ENCODE measurements at places on chromosomes 6 and 20. TPM values are rescaled to one million over a fixed set of nuclear protein-coding genes. Genes with fewer than 3 reads are reported as not detected.

The TULP1 gene
- not detected for total RNA-seq

The PPP1R16B gene
- 9.0 TPM for total RNA-seq

- no peak for DNase-seq
Measured at GRCh38 chr6:168992446-168993144, 261.1 kb downstream of the THBS2 start.

The PACRG gene
- total RNA-seq, result 7.9 TPM

The ADGRF5 gene
- total RNA-seq, result 48.0 TPM

DNA sequence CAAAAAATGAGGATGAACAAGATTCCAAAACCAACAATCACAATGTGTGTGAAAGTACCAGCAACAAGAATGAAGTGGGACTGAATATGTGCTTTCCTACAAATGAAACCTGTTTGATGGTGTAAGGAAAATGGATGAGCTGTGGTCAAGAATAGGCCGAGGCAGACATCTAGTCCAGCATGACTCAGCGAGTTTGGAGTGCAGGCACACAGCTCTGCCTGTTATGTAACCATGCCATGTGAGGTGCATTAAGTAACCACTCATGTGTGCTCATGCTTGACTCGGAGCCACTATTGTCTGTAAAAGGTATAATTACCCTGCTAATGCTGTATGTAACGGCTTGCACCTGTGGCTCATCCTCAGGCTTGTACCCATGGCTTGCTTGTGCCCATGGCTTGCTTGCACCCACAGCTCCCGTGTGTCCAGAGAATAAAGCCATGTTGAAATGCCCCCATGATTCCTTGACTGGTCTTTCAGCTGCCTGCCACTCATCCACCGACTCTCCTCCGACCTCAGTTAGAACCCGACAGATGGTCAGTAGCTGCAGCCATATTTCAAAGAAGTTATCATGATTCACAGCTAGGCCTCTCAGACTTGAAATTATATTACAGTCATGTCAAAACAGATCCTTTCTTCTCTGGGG, 98.7 kb downstream of the BACH2 start:
- DNase-seq, result peak; percentile 62

The CALHM5 gene
- 2.9 TPM for total RNA-seq

The RAMACL gene
- total RNA-seq, result 0.43 TPM

DNA sequence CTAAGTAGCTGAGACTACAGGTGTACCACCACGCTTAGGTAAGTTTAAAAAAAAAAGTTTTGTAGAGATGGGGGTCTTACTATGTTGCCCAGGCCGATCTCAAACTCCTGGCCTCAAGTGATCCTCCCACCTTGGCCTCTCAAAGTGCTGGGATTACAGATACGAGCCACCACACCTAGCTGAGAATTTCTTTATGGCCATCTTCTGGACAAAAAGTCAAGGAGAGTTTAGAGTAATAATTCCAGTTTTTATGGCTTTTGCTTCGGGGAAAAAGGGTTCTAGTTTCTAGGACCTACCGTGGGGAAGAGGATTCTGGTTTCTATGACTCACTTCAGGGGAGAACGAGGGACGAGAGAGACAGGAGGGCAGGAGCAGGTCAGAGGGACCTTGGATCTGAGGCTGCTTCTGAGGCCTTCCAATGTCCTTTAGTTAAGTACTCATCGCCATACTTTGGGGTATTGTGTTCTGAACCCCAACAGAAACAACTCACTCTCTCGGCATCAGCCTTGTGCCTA, 69.3 kb upstream of the IER3 start:
- no peak for DNase-seq

The MACROD2 gene
- total RNA-seq, result 5.0 TPM

The GPR63 gene
- 0.65 TPM for total RNA-seq

- DNase-seq, result no peak
Measured at GRCh38 chr6:53691252-53691651, 25.7 kb upstream of the KLHL31 start.

DNA sequence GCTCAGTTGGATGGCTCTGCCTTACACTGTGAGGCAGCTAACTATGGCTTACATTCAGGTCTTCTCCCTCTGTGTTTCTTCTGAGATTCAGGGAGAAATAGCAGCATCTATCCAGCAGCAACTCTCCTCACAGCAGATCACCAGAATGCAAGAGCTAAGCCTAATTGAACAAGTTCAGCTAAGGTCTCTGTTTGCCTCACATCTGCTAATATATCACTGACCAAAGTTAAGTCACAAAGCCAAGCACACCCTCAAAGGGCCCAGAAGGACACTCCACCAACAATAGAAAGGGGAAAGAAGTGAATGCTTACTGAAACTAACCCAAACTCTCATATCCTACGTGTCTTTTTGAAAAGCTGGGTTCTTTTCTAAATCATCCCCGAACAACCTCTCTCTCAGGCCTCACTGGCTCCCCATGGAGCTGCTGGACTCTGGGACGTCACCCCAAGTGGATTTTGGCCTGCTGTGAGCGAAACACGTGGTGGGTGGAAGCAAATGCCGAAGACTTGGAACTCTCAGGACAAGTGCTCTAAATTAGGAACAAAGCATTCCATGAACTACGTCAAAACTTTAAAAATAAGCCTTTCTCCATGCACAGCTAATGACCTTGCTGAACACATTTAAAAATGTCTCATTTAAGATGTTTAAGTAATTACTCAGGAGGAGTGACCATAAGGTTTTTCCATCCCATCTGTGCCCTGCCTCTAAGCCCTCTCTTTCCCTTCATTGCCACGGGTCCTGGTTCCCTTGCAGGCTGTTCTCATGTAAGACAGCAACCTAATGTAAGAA, 167.5 kb upstream of the PLCB4 start:
- DNase-seq, result peak; percentile 70

DNA sequence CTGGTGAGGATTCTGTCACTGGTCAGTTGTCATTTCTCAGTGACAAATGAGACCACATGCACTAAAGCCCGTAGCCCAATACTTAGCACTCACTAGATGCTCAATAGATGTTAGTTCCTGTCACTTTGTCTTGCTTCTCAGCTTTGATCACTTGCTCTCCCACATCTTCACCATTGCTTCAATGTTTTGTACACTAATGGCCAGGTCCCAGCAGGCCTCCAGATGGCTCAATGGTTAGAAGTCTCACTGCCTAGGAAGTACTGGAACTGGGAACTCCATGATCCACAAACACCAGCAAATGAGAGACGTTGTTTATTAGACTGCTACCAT, 502.8 kb upstream of the JARID2 start:
- no peak for DNase-seq

DNA sequence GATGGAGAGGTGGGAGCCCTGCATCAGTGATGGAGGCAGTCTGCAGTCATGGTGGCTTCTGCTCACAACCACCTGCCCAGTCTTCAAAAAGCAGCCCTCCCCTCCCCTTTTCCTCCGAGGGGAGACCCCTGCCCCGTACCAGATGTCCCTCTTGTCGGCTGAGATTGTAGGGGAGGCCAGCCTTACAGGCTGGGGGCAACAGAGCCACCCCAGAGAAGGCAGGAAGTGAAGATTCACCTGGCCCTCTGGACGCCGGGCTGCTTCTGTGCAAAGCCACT, 4.5 kb downstream of the TNFRSF6B start:
- DNase-seq, result peak; percentile 39

The DDX39B gene
- 159 TPM for total RNA-seq

- peak; percentile 94 for DNase-seq
Measured at GRCh38 chr6:19836799-19837510, at the start of gene ID4. Gene ID4, plus strand, starts transcription at chr6:19837370. Its CDS starts 385 bp downstream, at chr6:19837755.

DNA sequence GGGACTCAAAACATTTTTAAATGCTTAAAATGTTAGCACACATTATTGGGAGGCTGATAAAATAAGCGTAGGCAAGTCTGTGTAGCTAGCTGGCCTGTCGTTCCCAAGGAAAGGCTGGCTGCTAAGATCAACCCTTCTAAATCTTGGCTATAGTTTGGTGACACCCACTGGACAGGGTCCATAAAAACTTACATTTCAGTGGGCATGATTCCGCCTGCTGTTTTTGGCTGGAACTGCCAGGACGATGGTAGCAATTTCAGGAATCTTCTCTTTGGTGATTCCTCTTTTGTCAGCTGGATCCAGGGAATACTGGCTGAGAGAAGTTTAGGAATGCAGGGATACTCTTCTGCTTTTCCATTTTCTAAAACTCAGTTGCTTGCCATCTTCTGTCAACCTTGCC, 162.2 kb downstream of the NKAIN2 start:
- DNase-seq, result no peak

The OOEP gene
- not detected for total RNA-seq

The C6orf163 gene
- total RNA-seq, result 1.4 TPM

DNA sequence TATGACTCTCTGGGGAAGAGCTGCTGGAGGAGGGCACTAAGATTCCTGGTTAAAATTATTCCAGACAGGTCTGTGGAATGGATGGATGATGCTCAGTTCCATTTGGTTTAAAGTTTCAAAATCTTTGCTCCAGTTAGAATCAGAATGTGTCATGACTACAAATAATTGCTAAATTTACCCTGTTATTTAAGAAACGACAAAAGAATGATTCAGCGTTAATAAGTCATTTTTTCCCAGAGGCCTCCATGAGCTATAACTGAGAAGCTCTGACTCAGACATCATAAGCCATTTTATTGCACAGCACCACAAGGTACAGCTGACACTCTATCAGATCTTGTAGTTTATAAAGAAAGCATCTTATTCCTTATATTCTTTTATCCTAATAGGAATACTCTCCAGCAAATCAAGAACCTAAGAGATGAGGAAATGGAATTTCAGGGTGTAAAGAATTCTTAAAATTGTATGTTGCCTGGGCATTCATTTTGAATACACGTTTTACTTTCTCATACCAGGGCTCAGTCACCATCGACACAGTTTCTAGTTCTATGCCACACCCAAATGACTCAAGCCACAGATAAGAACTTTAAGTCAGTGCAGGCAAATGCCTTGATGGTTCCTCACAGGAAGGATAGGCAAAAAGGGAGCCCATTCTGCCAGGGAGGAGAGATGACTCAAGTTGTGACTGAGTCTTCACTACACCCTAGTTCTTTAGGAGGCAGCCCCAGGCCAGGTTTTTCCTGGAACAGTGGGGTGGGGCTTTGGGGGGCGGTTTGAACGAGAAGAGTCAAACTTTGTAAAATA, 636.0 kb downstream of the MMUT start:
- no peak for DNase-seq

GRCh38 chr20:50215926-50216325, 25.3 kb downstream of the CEBPB start:
- DNase-seq, result no peak

- no peak for DNase-seq
Measured at GRCh38 chr20:44866703-44867335, 18.7 kb upstream of the YWHAB start.

The MDFI gene
- 1.3 TPM for total RNA-seq

DNA sequence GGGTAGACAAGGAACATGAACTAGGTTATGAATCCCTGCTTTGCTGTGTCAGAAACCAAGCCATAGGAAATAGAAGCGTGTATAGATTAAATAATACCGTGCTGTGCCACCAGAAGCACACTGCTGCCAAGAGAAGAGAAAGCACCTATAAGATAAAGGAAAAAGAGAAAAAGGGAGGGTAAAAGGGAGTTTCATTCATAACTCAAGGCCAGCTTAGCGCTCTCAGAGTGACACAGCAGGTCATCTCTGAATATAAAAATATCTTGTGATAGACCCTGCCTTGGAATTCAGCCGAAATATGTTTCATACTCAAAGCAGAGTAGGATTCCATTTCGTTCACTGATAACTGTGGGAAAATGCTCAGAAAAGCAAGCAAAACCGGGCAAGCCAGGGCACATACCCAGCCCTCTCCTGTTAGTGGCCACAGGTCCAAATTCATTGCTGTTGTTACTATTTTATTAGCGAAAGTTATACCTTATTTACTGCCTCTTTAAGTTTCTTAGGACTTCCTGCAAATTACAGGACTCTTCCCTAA, 8.7 kb downstream of the JAG1 start:
- no peak for DNase-seq

- DNase-seq, result peak; percentile 89
Measured at GRCh38 chr20:20743511-20744169, 31.2 kb upstream of the RALGAPA2 start.

DNA sequence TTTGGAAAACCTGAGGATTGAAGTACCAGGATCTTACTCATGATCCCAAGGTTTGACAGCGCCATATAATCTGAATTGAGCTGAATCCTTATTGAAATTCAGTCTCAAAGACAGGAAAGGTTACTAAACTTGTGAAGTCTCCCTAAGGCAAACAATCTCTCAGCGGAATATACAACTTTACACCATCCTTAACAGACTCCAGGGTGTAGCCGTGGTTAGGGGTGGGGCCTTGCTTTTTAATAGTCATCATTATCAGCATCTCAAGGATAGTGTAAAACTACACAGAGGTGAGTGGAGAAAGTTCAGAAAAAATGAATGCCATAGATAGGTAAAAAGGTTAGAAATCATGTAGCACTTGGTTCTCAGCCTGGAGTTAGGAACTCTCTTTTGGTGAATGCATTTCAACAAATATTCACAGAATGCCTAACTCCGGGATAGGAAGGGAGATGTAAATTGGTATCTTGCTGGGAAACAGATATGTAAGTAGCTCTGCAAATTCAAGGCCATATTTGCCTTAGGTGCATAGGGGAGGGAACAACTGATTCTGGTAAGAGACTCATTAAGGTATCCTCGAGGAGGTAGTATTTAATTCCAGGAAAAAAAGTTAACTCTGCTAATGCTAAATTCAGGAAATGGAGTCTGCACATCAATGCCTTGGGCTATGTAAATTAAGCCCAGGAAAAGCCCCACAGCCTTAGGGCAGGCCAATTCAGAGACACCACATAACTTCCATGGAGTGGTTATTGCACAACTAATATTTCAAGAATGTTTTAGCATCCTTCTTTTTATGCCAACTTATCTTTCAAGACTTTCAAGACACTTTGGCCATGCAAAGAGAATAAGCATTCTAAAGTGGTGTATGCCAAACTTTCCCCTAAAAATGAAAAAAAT, 61.6 kb downstream of the SNAP25 start:
- DNase-seq, result no peak

The ETV7 gene
- 0.38 TPM for total RNA-seq

GRCh38 chr20:41366546-41367392, at the start of gene EMILIN3:
Gene EMILIN3, minus strand, starts transcription at chr20:41366818. Its CDS starts 184 bp downstream, at chr20:41366634.
- DNase-seq, result no peak

The CLIC5 gene
- total RNA-seq, result 312 TPM

DNA sequence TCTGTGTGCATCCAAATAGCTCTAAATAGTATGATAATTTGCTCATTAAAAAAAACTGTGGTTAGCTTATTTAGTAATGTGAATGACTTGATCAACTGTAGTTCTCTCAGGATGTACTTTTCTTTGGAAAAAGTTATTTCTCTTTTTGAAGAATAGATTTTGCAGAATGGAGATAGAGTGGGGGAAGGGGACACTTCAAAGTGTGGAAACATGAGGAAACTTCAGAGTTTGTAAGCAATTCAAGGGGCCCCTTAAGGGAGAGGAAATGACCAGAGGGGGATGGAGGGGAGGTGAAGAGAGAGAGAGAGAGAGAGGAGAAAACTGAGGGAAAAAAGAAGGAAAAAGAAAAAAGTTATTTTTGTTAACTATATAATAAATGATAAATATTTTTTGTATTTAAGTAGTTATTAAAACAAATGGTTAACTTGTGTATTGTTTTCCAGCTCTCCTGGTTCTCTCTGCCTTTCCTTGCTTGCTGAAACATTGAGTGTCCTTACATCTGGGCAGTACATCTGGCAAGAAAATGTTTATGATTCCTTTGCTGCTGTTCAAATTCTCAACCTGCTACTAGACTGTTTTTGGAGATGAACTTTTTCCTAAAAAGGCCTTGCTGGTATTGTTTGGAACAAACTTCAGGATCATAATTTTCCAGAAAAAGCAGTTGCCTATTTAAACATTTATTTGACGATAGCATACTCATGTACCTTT, 497.5 kb upstream of the CITED2 start:
- DNase-seq, result no peak

GRCh38 chr6:66731310-66731709, 1024.3 kb upstream of the EYS start:
- no peak for DNase-seq

The FRS3 gene
- 5.1 TPM for total RNA-seq

GRCh38 chr6:31076611-31077010, 35.8 kb downstream of the C6orf15 start:
- no peak for DNase-seq

Data from Right ventricle myocardium inferior (tissue), 1 donor.